Posterior cingulate gyrus (tissue), 11 donors: ENCODE measurements at places on chromosomes 1 and 21.

- DNase-seq, result no peak
These were observed 384.3 kb downstream of the PTPRU start for GRCh38 chr1:29620631-29621030.

- DNase-seq, result peak; percentile 62
These were observed 2.4 kb upstream of the PROX1 start for GRCh38 chr1:213985209-213986019.

GRCh38 chr1:84452436-84452835 lies 26.6 kb upstream of the RPF1 start:
- DNase-seq, result no peak

GRCh38 chr1:30998171-30998570 lies 67.3 kb downstream of the PUM1 start:
- DNase-seq, result no peak

GRCh38 chr1:36366091-36366661 lies 19.5 kb downstream of the STK40 start:
- DNase-seq, result peak; percentile 65

DNA sequence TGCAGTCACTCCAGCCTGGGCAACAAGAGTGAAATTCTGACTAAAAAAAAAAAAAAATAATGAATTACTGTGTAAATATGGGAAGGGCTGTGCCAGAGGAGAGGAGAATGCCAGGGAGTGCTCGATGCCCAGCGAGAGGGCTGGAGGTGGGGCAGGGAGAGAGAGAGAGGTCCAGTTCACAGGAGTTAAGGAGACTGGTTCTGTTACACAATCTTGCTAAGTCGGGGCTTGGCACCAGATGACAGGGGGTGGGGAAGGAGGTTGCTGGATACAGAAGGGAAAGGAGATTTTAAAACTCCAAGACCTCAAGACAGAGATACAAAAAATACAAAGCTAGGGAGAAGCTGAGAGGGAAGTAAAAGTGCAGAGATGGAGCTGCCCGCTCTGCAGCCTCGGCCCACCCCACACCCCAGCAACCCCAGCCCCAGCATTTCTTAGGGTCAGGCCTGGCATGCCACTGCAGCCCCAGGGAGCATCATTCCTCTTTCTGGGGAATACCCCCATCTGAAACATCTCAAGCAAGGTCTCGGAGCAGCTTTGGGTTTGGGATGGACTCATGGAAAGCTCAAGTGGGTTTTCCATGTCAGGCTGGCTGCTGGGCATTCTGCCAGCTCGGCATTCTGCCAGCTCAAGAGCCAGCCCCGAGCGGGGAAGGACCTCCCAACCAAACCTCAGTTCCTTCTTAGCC lies 991 bp downstream of the SELENBP1 start:
- peak; percentile 28 for DNase-seq

DNA sequence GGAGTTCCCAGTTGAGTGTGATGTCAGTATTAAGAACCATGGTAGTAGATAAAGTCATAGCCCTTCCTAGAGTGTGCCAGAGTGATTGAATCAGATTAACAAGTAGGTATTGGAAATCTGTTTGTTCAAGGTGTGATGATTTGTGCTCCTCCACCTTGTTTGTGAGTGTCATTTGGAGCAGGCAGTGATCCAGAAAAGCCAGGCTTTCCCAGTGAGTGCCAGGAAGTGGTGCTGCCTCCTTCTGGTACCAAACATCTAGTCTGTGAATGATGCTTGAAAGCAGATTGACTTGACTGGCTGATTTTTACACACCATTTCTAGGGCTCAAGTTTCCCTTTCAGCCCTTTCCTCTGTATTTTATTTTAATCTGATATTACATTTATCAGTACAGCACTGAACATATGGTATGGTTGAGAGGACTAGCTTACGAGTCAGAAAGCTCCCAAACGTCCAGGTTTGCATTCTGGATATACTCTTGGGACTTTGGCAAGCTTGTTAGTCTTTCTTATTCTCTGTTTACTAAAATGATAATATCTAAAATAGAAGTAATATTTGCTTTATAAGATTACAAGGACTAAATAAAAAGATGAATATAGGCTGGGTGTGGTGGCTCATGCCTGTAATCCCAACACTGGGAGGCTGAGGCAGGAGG lies 100.7 kb downstream of the PATJ start:
- no peak for DNase-seq

GRCh38 chr1:16077406-16078245 lies 4.2 kb upstream of the FAM131C start:
- DNase-seq, result no peak
